ENCODE measurements at places on chromosomes 1 and 21.

- DNase-seq = no peak
These were observed 35.4 kb downstream of the KIAA1614 start for GRCh38 chr1:180947901-180948640.

- DNase-seq = no peak
These were observed 2.0 kb downstream of the RPRD2 start for GRCh38 chr1:150365941-150366340.

GRCh38 chr1:23244256-23244761, 27.0 kb upstream of the HTR1D start:
- DNase-seq = no peak

DNA sequence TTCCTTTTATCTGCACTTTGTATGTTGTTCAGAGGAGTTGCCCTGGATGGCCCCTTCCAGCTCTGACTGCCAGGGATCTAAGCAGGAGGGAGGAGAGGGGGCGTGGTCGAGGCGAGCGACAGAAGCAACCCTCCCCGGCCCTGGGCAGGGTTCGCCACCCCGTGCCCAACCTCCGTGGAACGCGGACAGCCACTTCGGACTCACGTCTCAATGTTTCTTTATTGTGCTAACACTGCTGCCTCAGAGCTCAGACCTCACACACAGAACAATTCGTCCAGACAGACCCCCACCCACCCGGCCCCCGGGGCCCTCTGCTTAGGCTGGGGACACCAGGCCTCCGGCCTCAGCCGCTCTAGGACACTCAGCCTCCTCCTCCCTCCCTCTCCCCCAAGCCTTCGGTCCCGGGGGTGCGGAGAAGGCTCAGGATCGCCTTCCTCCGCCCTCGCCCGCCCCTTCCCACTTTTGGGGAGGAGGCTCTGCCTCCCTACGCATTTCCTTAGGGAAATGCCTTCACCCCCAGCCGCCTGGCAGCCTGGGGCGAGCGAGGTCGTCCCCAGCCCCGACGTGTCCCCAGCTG, 8.3 kb downstream of the VSIG8 start:
- DNase-seq = no peak

DNA sequence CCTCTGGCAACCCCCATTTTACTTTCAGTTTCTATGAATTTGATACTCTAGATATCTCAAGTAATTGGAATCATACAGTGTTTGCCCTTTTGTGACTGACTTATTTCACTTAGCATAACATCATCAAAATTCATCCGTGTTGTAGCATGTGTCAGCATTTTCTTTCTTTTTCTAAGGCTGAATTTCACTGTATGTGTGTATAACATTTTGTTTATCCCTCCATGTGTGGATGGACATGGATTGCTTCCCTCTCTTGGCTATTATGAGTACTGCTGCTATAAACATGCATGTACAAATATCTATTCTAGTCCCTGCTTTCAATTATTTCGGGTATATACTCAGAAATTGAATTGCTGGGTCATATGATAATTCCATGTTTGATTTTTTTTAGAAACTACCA, 97.3 kb downstream of the MAP3K21 start:
- DNase-seq = no peak

DNA sequence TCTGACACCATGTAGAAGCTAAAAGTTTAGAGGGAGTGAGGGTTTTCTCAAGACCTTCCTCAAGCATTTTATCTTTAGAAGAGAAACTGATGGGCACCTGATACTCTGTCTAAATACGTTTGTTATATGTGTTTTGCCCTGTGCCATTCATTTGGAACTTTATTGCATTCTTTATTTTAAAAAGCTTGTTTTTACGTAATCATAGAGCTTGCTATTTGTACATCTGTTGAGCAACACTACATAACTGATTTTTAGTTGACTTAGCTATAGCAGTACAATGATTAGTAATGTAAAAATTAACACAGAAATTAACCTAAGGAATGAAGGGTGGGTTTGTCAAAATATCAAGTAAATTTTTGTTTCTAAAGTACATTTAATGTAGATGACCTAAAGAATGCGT, 88.5 kb downstream of the RUNX3 start:
- DNase-seq = no peak

DNA sequence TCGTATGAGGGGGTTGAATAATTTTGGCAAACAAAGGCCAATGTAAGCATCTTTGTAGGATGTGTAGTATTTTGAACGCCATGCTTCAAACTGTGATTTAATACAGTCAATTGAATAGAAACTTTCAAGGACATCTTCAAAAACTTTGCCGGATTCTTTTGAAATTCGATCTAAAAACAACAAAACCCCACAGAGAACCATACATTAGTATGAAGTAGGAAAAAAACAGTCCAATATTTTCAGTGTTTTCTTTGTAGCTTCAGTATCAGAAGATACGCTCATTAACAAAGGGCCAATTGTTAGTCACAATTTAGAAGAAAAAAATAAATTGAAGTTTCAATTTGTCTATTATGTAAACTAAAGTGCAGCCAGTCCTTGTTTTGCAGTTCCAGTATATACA, 20.7 kb upstream of the SYNJ1 start:
- DNase-seq = no peak

- DNase-seq = no peak
These were observed 3.0 kb downstream of the NMNAT1 start for GRCh38 chr1:9946315-9946714.

Measured in activated CD8-positive, alpha-beta memory T cell treated with anti-CD3 and anti-CD28 coated beads for 1 hour (primary cell).